ENCODE measurements at places on chromosomes 12 and 14. TPM values are rescaled to one million over a fixed set of nuclear protein-coding genes. Genes with fewer than 3 reads are reported as not detected.

DNA sequence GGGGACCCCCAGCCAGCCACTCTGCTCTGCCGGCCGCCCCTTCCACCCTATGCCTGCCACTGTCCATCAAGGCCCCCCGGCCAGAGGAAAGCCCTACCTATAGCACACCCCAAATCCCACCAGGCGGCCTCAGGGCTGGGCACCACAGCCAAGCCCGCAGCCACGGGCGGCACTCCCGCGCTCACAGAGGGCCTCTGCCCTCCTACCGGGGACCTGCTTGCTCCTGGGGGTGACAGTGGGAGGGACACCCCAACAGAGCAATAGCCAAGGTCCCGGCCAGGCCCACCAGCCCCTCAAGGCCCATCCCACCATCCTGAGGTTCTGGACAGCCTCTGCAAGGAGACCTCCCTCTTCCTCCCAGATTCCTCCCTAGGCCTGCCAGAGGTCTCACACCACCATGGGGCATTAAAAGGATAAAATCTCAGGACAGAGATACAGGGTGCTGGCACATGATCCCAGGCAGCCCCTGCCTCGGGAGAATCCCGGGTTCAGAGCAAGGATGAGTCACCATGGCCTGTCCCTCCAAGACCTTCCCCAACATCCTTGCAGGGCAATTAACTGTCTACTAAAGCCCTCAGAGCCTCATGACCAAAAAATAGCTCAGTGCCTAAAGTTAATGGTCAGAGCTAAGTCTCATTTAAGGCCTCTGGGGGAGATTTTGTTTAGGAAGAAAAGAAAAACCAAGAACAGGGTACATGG lies 17.1 kb downstream of the CCDC85C start:
- H3K36me3 ChIP-seq: no peaks in the 10 kb centered on the region
- H3K4me3 ChIP-seq: no peak overlapping the region
- DNase-seq: no peak
- peaks cover 7% of the 10 kb centered on the region for H3K4me1 ChIP-seq
- H3K27me3 ChIP-seq: no peaks in the 10 kb centered on the region
- H3K27ac ChIP-seq: no peak overlapping the region

DNA sequence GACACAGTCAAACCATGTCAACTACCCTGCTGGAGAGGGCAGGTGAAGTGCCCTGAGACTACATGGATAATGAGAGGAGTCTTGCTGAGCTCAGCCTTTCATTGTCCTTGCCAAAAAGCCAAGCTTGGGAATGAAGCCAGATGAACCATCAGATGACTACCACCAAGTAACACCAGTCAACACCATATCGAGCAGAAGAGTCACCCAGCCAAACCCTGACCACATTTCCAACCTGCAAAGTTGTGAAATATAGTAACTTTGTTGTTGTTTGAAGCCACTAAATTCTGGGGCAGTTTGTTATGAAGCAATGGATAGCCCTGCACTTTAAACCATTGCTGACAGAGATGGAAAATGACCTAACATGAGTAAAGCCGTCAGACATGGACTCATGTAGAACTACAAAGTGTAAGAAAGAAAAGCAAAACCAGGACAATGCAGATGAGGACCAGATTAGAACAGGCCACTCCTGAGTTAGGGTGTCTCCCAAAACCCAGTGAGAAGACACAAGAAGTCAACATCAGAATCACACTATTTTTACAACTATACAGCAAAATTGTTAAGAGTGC lies 12.5 kb upstream of the CRADD start:
- no peak for DNase-seq
- H3K27ac ChIP-seq: no peak overlapping the region
- H3K4me3 ChIP-seq: no peak overlapping the region

DNA sequence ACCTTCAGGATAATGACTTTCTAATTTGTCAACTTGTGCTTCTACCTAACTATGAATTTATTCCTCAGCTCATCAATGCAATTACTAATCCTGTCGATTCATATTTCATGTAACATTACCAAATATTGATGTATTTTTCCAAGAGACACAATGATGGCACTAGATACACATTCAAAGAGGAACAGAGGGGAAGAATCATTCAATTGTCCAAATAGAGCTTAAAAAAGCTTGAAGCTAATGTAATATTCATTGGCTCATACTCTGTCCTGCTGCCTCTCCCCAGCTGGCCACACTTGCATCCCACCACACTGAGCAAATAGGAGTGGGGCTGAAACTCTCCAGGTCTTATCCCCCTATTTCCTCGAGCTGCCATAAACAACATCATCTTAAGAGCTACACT lies 9.3 kb downstream of the TESPA1 start:
- peaks cover 74% of the 10 kb centered on the region for H3K36me3 ChIP-seq
- peak overlapping the region; percentile 5 for H3K27ac ChIP-seq
- no peak for DNase-seq
- H3K27me3 ChIP-seq: no peaks in the 10 kb centered on the region
- H3K4me3 ChIP-seq: no peak overlapping the region
- H3K4me1 ChIP-seq: peaks cover 62% of the 10 kb centered on the region

GRCh38 chr14:19851365-19851764 lies 23.6 kb upstream of the OR4K2 start:
- no peaks in the 10 kb centered on the region for H3K36me3 ChIP-seq
- no peaks in the 10 kb centered on the region for H3K4me1 ChIP-seq
- H3K27ac ChIP-seq: no peak overlapping the region
- H3K4me3 ChIP-seq: no peak overlapping the region

- no peaks in the 10 kb centered on the region for H3K4me1 ChIP-seq
- H3K27me3 ChIP-seq: no peaks in the 10 kb centered on the region
- no peak for DNase-seq
These were observed 161.7 kb downstream of the ANO2 start for GRCh38 chr12:5783289-5783920.

DNA sequence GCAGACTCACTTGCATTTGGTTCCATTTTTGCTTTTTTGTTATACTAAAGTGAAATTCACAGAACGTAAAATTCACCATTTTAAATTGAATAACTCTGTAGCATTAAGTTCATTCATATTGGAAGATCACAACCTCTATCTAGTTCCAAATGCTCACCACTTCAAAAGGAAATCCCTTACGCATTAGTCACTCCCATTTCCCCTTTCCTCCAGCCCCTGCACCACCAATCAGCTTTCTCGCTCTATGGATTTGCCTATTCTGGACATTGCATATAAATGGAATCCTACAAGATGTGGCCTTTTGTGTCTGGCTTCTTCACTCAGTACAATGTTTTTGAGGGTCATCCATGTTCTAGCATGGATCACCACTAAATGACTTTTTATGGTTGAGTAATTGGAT lies 294.5 kb downstream of the KSR2 start:
- no peaks in the 10 kb centered on the region for H3K36me3 ChIP-seq
- H3K4me1 ChIP-seq: no peaks in the 10 kb centered on the region
- H3K4me3 ChIP-seq: no peak overlapping the region
- no peak overlapping the region for H3K27ac ChIP-seq

DNA sequence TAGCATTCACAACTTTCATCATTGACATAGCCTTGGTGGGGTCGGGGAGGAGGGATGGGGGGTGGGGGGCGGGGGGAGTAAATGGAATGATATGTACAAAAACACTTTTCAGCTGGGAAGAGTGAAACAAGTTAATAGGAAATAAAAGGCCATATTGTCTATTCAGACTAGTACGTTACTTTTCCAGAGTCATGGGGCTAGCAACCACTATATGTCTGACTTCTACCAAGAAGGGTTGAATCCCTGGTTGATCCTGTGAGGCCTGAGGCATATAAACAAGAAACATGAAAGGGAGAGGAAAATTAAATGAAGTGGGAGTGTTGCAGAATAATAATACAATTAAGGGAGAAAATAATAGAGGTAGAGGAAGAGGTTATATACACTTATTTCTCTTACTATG lies 225.5 kb downstream of the ERC1 start:
- H3K4me3 ChIP-seq: no peak overlapping the region
- H3K4me1 ChIP-seq: no peaks in the 10 kb centered on the region
- H3K27ac ChIP-seq: no peak overlapping the region
- no peaks in the 10 kb centered on the region for H3K36me3 ChIP-seq

GRCh38 chr12:107411792-107412535 lies 273.6 kb upstream of the PWP1 start:
- no peak overlapping the region for H3K27ac ChIP-seq
- H3K4me3 ChIP-seq: no peak overlapping the region
- no peaks in the 10 kb centered on the region for H3K27me3 ChIP-seq
- peaks cover 3% of the 10 kb centered on the region for H3K36me3 ChIP-seq

DNA sequence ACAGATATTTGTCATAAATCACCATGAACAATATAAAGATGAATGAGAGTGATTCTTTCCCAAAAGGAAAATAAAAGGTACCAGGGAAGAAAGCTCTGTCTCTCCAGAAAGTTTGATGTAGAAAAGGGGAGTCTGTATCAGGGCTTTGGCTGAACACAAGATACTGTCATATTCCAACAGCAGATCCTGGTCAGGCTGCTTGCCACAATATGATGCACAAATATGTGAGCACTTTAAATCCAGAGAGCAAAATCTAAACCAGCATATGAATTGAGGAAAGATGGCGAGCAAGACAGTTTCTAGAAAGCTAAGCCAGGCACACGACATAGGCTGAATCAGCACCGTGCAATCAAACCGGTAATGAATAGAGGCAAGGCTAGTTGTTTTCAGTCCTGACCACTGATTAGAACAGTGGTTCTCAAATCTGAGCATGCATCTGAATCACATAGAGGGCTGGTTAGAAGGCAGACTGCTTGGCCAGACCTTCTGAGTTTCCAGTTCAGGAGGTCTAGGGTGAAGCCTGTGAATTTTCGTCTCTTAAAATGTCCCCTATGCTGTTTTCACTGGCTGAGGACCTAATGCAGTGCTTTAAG lies 60.7 kb downstream of the PLCZ1 start:
- no peaks in the 10 kb centered on the region for H3K4me1 ChIP-seq
- no peaks in the 10 kb centered on the region for H3K27me3 ChIP-seq
- no peak for DNase-seq
- H3K36me3 ChIP-seq: no peaks in the 10 kb centered on the region
- no peak overlapping the region for H3K27ac ChIP-seq

DNA sequence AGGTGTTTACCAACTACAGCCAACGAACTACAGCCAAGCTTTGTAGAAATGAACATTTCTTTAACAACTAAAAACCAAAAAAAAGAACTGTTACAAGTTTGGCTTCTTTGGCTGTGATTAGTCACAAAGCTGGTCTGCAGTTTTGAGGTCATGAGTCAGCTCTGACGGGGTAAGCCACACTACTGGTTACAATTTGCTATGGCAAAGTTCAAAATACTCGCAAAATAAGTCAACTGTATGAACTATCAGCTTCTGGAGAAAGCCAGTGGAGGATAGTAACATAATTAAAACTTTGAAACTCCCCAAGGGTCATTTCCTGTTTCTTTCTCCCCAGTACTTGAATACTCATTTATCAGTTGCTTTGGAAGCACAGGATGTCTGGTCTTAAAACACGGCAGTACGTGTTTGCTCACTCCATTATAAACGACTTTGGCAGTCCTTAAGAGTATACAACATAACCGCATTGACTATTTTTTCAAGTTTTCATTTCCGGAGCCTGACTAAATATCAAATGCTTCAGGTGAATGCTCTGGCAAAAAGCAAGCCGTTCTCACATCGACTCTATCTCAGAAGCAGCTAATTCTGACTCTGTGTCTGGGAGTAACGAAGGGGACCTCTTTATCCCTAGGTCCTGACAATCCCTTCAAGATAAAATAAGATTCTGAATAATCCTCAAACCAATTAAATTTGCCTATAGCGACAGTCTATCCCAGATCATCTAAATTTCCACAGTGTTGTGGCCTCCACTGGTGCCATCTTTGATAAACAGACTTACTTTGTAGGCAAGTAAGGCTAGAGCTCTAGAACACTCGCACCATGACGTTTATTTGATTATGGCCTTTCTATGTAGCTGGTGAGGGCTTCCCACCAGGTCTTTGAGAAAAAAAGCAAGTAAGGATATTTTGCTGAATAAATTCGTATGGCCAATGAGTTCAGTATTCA lies 10.6 kb downstream of the PHLDA1 start:
- H3K27ac ChIP-seq: peak overlapping the region; percentile 88
- no peaks in the 10 kb centered on the region for H3K27me3 ChIP-seq
- H3K4me1 ChIP-seq: peaks cover 26% of the 10 kb centered on the region
- H3K36me3 ChIP-seq: no peaks in the 10 kb centered on the region
- H3K4me3 ChIP-seq: peak overlapping the region; percentile 6
- no peak for DNase-seq

- no peak overlapping the region for H3K27ac ChIP-seq
- H3K4me3 ChIP-seq: no peak overlapping the region
- DNase-seq: no peak
- no peaks in the 10 kb centered on the region for H3K36me3 ChIP-seq
- H3K27me3 ChIP-seq: peaks cover 3% of the 10 kb centered on the region
- H3K4me1 ChIP-seq: no peaks in the 10 kb centered on the region
These were observed 113.5 kb upstream of the VRK1 start for GRCh38 chr14:96683562-96684289.

DNA sequence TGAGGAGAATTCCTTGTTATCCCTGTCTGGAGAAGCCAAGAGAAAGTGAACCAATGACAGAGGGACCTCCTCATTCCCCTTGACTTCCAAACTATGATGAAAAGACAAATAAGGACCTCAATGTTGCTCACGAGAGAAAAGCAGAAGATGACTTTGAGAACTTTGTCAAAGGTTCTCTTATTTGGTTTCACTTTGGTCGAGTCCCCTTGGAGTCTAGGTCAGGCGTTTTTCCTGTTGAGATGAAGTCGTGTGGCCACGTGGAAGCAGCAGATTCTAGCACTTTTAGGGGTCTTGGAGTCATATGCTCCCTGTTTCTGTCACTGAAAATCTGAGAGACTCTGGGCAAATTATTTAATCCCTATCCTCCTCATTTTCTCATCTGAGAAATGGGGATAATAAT lies 33.8 kb upstream of the COL2A1 start:
- H3K27ac ChIP-seq: no peak overlapping the region
- peaks cover 2% of the 10 kb centered on the region for H3K36me3 ChIP-seq
- H3K27me3 ChIP-seq: no peaks in the 10 kb centered on the region
- no peak overlapping the region for H3K4me3 ChIP-seq
- H3K4me1 ChIP-seq: peaks cover 3% of the 10 kb centered on the region

DNA sequence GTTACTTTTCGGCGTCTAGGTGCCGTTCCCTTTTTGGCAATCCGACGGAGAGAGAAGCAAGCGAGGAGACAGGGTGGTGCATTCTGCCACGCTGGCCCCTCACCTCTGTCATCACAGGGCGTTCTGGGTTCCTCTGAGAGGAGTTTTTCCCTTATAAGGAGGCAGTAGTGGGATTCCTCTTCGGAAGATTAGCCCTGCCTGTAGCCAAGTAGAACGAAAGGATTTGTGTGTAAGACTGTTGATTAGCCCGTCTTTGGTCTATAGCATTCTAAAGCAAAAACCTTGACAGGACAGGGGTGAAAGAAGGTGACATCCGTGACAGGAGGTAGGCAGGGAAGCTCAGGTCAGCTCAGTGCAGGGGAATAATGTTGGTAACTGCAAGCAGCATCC lies 9.1 kb upstream of the NEMF start:
- peak overlapping the region; percentile 78 for H3K4me3 ChIP-seq
- peak; percentile 79 for DNase-seq
- peaks cover 42% of the 10 kb centered on the region for H3K4me1 ChIP-seq
- H3K27me3 ChIP-seq: no peaks in the 10 kb centered on the region
- no peaks in the 10 kb centered on the region for H3K36me3 ChIP-seq
- H3K27ac ChIP-seq: peak overlapping the region; percentile 98

Gene DAO
- total RNA-seq: not detected

Gene THAP2
- 12.6 TPM for total RNA-seq

Gene FLRT2
- not detected for total RNA-seq

Gene E2F7
- 0.16 TPM for total RNA-seq

Gene GRIN2B
- total RNA-seq: not detected

Gene ACOT6
- not detected for total RNA-seq
